ENCODE measurements at places on chromosomes 6 and 20.

DNA sequence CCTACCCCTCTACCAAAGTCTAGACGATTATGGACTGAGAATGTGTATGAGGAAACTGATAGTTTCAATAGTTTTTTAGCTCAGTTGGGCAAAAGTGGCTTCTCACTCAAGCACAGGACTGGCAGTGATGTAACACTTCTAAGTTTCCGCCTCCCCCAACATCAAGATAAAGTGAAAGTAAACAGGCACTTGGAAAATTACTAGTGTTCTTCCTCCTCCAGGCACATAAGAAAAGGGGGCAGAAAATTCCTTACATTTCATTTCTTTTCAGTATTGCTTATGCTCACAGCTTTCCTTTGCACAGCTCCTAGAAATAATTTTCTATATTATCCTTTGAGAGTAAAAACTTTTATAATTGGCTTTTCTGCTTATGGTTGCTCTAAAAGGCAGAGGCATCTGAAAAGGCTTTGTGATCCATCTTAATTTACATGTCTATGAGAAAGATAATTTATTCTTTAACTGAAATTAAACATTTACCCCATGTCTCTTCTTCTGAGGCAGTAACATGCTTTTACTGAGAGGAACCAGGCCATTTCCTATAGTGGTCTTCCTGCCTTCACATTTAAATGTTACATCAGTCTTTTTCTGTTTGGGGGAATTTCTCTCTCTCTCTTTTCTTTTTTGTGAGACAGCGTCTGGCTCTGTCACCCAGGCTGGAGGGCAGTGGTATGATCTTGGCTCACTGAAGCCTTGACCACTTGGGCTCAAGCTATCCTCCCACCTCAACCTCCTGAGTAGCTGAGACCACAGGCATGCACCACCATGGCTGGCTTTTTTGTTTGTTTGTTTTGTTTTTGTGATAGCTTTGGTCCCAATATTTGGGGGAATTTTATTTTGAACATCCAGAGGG lies 65.0 kb upstream of the EEF1A1 start:
- peak; percentile 80 for DNase-seq

- DNase-seq: no peak
Observed at GRCh38 chr6:47701363-47701762, 3.0 kb downstream of the ADGRF4 start.

- DNase-seq: no peak
Observed at GRCh38 chr20:13355941-13356486, 134.9 kb downstream of the ISM1 start.

DNA sequence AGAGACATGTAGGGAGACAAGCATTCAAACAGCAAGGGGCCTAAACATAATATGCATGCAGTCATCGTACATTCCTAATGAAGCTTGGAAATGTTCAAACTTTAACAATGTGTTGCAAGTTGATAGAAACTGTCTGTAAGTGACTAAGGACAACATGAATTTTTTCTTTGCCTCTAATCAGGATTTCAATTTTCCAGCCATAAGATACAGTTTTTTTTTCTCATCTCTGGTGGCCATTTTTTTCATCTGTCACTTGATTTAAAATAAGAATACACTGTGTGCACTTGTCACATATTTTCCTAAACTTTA lies 22.2 kb upstream of the MTRF1L start:
- DNase-seq: no peak

GRCh38 chr20:59580991-59581401 lies 23.3 kb upstream of the PHACTR3 start:
- no peak for DNase-seq

DNA sequence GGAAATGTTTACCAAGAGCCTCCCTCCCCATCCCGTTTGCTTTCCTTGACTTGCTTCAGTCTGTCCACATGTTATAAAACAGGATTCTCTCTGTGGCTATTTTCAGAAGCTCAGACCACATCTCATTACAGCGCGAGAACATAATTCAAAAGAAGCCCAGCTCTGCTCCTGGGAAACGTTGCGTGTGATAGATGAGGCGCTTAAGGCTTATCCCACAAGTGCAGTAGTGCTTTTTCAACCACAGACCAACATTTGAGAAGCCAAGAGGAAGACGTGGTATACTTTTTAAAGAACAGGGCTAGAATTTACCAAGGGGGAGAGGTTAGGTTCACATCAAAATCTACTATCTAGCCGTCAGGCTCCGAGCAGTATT lies 239.5 kb downstream of the SLC24A3 start:
- no peak for DNase-seq

DNA sequence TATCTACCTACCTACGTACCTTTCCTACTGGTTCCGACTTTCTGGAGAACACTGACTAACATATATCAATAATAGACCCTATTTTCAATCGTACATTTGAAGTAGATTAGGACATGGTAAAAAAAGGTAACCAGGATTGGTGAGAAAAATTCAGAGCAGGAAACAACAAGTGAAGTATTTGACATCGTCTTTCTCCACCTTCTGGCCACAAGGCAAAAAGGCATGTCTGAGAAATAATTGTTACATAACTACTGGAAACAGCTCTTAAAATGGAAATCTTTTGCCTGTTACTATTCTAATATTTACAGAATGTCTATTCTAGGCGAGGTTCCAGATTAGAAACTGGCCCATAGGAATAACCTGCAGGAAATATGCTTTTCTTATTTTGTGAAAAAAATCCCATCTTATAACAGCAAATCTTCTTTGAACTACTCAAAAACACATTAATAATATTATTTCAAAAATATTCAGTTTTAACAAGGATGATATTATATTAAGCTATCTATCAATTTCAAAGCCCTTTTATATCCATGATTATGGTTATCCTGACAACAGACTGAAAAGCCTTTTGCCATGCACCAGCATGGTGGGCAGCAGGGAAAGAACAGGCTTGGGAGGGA lies 80.8 kb downstream of the RCAN2 start:
- peak; percentile 61 for DNase-seq

DNA sequence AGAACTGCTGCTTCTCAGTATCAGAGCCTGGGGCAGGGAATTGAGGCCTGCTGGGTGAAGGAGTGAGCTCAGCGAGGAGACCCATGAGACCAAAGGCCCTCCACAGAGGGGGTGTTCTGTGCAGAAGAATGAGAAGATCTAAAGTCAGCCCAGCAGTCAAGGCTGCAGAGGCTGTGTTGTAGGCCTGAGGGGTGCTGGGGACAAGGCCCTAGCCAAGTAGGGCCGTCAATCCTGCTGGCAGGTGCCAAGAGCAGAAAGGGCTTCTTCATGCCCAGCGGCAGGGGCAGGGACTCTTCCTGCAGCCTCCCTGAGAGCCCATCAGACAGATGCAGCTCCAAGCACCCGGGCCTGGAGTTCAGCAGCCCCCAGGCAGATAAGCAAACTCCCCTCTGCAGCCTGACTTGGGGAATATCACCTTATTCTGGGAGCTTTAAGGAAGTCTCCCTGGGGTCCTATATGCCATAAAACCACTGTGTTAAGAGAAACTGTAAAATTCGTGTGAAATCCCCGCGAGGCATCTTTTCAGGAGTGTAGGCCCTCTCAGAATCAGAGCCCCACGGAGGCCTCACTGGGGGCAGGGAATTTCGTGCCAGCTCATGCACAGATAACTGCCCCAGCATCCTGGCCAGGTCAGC lies 9.0 kb downstream of the CCDC167 start:
- DNase-seq: no peak

DNA sequence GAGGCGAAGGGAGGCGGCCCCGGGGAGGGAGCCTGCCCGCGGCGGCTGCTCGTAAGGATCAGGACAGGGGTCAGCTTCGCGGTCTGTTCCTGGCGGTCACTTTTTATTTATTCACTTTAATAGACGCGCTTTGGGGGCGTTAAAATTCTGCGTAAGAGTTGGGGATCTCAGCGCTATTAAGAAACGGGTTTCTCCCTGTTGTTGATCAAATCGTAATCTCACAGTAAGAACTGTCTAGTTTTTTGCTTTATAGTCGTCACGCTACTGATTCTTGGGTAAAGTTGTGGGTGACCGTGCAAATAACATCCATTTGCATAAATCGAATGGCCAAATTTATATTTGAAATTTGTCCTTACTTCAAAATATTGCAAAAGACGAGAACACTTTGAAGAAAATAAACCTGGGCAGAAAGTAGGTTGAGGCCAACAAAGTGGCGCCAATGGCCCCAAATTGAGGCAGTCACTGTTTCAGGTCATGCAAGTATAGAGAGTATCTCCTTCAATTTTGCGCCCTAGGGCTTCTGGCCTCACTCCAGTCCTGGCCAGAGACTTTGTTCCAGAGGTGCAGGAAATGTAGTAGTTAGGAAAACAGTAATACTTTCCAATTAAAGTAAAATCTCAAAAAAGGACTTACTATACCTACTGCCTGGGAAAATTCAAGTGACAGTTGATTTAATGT lies 963 bp upstream of the RMND1 start:
- DNase-seq: peak; percentile 33

DNA sequence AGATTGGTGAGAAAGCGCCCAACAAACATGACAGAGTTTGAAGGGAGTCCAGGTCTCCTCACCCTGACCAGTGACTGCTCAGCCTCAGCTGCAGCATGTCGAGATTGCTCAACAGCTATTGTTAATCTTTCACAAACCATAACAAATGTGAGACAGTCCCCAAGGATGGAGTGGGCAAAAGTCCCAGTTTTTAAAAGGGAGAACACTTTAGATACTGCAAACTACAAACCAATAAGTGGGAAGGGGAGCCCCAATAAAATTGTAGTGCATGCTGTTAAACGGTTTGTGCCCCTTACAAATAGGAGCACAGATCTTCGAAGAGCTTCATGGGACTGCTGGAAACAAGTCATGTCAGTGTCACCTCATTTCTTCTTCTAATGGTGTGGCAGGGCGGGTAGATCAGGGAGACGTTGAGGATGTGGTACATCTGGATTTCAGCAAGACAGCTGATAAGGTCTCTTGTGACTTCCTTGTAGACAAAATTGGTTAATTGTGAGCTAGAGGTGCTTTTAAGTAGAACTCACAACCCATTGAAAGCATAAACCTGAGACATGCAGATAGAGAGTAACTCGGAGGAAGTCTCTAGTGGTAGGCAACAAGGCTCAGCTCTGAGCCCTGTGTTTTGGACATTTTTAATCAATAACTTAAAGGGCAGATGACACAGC lies 134.0 kb upstream of the ARMC2 start:
- DNase-seq: peak; percentile 86

DNA sequence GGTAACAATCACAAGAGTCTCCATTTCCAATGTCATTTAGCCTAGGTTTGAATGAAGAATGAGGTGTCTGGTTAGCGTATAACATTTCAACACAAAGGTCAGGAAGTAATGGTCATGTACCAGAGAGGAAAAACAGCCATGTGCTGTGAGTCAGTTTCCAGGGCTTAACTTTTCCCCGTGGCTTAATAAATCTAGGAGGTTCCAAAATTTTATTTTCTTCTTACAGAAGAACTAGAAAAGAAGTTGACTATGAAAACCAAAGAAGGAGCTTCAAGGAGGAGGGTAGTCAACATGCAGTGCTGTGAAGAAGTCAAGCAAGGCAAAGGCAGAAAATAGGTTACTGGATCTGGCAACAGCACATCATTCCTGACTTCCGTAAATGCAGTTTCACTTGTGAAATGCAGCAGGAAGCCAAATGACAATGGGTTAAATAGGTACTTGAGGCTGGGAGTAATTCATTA lies 8.4 kb upstream of the GABRR2 start:
- peak; percentile 76 for DNase-seq

- DNase-seq: no peak
Observed at GRCh38 chr20:32655903-32656512, 17.7 kb downstream of the C20orf203 start.

DNA sequence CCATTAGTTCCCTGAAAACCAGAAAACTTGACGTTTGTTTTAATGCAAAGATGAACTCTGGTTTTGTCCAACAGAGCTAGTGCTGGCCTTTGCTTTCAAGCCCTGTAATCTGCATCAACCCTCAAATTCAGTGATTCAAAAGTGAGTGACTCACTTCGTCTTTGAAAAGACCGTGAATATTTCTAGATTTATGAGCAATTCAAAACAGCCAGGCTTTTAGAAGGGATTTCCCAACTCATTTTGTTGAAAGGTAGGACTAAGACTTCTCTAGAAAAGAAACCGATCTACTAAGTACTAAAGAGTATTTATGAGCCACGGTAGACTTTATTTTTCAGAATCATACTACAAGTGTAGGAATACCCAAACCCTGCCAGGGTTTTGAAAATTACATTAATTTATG lies 121.5 kb downstream of the UST start:
- peak; percentile 89 for DNase-seq

GRCh38 chr20:40651151-40651550 lies 37.9 kb downstream of the MAFB start:
- DNase-seq: peak; percentile 26

DNA sequence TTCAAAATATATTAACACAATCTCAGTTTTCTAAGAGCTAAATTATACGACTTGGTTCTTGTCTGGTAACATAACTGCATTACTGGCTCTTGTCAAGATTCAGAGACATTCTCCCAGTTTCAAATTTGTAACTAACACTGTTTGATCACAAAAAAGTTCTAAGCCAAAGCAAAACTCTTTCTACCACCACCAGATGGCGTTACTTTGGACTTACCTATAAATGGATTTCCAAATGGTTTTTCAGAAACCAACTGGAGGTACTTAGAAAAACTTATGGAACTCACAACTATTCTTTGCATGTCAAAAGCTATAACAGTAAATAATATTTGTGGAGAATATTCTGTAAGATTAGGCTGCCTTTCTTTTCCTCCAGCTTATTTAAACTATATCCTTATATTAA lies 34.2 kb upstream of the GFRAL start:
- DNase-seq: peak; percentile 22

- no peak for DNase-seq
Observed at GRCh38 chr6:118935331-118935668, 341 bp upstream of the MCM9 start.

Data from fibroblast of mammary gland (primary cell).